ENCODE measurements at places on chromosomes 7 and 10.

- no peak for DNase-seq
These were observed 539 bp upstream of the FAM241B start for GRCh38 chr10:69629519-69629896.

- DNase-seq = no peak
These were observed 45.0 kb upstream of the TFEC start for GRCh38 chr7:116075351-116076145.

- no peak for DNase-seq
These were observed 21.3 kb downstream of the CYCS start for GRCh38 chr7:25103773-25104172.

- no peak for DNase-seq
These were observed 40.6 kb downstream of the RNLS start for GRCh38 chr10:88542522-88542921.

DNA sequence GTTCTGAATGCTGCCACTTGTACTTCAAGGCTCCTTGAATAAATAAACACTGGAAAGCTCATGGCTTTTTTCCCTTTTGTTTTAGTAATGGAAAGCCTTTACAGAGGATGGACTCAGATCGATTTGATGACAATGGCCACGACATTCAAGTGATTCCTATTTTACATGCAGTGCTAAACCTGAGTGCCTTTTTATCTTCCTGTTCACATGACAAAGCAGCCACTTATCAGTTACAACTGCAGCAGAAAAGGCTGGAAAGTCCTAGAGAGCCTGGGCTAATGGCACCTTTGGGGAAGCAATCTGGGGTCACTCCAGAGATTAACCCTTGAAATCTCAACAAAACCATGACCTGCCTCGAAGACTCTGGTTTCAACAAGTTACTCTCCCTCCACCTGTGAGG, 249.0 kb upstream of the AUTS2 start:
- DNase-seq = no peak

DNA sequence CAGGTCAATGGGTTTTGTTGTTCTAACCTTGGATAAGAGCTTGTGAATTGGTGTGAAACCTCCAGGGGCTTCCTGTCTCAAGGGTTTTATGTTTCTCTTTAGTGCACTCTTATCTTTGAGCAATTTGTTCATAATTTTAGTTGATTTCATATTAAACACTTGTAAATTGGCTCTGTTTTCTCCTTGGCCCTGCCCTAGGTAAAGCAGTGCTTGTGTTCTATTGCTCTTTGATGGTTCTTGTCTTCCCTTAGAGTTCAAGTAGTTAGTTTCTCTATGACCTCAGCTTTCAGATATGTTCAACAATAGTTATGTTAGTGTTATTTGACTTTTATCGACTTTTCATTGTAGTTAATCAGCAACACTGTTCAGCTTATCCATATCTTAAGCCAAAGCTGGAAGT, 566.4 kb upstream of the POT1 start:
- no peak for DNase-seq

DNA sequence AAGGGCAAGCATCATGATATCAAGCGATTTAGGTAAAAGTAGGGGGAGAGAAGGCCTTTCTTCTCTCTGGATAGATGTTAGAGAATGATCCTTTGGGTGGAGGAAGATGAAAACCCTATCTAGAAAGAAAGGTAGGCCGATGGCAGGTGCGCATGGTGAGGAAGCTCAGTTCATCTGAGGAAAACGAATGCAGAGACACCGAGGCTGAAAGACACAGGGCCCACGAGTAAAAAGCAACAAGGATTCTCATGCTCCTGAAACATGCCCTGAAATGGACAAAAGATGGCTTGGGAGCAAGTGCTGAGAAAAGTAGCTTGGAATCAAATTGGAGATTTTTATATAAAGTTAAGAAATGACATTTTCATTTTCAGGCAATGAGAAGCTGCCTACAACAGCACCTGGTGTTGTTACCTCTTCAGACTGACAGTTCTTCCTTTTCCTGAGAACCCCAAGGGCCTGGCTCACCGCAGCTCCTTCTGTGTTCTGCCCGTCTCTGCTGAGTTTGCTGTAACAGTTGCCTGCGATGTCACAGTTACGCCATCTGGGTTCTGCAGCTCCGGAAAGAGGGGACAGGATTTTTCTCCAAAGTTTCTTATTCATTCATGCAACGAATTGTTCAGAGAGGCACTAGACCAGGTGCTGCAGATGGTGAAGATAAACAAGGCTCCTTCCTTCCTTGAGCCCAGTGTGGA, 402.0 kb upstream of the KLF6 start:
- no peak for DNase-seq

- no peak for DNase-seq
These were observed 290.2 kb downstream of the DNAJB6 start for GRCh38 chr7:157627033-157627432.

GRCh38 chr7:87151002-87151728, 1.1 kb upstream of the DMTF1 start:
- no peak for DNase-seq

Measured in GM06990 (cell line).